ENCODE measurements at places on chromosomes 3 and 15.

DNA sequence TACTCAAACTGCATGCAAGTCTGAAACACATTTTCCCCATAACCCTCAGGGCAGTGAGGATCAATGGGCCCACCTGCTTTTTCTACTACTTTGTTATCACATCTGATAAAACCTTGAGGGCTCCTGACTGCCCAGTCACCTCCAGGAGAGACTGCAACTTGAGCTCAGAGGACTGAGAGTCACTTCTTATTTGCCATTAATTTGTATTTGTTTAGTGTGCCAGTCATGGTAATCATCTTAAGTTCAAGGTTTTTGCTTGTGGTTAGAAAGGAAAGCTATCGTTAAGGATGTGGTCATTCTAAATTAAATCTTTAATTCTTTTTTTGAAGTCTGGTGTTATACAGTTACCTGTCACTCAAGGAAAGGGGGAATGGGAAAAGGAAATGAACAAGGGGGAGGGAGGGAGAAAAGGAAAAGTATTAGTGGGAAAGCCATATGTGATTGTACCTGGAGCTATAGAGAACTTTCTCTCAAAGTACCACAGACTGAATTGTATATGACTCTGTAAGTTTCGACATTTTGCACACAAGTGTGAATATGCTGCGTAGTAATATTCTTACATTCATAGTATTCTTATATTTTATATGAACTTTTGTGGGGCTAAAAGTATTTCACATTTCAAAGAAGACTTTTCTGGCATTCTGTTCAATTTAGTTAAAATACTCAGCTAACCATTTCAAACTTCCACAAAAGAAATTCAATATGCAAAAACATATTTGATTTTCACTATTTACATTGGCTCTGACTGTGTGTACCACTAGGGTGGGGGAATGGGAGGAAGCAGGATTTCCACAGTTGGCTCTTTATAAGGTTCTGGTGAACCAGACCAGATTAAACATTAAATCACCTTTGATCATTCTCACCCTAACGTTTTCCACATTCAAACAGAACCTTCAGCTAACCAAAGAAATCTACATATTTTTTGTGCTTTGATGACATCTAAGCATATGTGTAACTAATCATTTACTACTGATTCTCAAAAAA, 166.5 kb upstream of the ATP11B start:
- DNase-seq = no peak

DNA sequence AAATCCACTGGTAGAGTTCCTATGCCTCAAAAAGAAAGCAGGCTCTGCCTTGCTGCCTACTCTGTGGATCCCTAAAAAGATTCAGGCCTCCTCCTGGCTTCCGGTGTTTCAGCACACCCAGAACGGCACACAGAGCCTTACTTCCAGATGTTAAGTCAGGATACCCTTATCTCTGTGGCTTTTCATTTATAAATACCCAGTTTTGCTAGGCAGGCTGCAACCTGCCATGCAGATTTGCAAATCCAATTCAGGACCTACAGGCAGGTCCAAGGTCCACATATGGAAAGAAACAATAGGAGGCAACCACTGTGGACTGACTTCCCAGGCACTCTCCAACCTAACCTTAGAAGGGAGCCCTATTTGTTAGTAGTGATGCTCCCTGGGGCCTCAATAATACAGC, 30.7 kb downstream of the EFL1 start:
- DNase-seq = no peak

DNA sequence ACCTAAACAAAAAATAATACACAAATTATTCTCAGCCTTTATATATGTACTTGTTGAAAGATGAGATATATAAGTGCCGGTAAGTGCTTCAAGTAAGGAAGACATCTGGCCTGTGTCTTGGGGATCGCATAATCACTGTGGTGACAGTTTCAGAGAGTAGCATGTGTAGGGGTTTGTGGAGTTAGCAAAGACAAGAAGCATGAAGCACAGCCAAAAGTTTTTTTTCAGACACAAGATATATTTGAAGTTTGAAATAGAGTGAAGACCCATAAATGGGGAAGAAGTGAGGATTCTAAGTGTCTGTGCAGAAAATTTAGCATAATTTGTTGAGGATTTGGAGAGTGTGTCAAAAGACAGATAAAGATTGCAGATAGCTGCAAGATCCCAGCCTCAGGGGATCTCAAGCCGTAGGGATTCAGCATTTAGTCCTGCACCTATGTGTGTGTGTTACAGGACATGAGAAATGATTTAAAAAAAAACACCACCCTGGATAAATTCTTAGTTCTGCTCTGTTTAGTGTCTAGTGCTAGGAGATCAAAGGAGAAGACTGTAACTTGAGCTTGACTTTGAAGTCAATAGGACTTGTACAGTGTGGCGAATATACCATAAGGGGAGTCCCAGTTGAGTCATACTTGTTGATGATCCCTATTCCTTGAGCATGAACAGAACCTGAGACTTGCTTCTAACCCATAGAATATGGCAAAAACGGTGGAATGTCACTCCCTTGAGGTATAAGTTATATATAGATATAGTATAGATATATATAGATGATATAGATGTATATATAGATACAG, 123.9 kb upstream of the GRM7 start:
- DNase-seq = no peak

GRCh38 chr3:30465454-30465853, 140.9 kb upstream of the TGFBR2 start:
- no peak for DNase-seq

GRCh38 chr15:49313650-49314049, 109.4 kb upstream of the FGF7 start:
- DNase-seq = no peak

- peak; percentile 8 for DNase-seq
Observed at GRCh38 chr15:77633134-77633912, 611 bp upstream of the LINGO1 start.

- DNase-seq = no peak
Observed at GRCh38 chr3:149128821-149129220, 617 bp upstream of the HPS3 start.

DNA sequence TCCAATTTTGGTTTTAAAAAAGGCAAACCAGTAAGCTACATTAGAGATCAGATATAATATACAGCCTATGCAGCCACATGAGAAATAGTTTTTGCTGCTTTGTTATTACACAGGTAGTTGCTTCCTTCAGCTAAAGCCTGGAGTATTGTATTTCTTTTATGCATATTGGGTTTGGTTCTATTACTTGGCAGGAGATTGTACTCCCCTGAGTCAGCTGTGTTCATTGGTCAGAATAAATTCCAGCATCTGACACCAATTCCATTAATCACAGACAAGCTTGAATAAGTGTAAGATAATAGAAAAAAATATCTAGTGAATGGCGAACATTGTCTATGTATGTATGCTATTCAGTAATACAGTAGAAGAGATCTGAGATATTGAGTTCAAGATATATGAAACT, 26.1 kb upstream of the ZCWPW2 start:
- no peak for DNase-seq

- no peak for DNase-seq
Observed at GRCh38 chr15:38843736-38844590, 279.3 kb upstream of the RASGRP1 start.

GRCh38 chr3:20488151-20488550, 302.1 kb upstream of the SGO1 start:
- no peak for DNase-seq

GRCh38 chr3:125061170-125061569, 5.4 kb upstream of the HEG1 start:
- DNase-seq = no peak

- DNase-seq = no peak
Observed at GRCh38 chr3:117218641-117219048, 509.1 kb downstream of the TUSC7 start.

GRCh38 chr3:94063496-94064119, 747 bp downstream of the NSUN3 start:
- no peak for DNase-seq

DNA sequence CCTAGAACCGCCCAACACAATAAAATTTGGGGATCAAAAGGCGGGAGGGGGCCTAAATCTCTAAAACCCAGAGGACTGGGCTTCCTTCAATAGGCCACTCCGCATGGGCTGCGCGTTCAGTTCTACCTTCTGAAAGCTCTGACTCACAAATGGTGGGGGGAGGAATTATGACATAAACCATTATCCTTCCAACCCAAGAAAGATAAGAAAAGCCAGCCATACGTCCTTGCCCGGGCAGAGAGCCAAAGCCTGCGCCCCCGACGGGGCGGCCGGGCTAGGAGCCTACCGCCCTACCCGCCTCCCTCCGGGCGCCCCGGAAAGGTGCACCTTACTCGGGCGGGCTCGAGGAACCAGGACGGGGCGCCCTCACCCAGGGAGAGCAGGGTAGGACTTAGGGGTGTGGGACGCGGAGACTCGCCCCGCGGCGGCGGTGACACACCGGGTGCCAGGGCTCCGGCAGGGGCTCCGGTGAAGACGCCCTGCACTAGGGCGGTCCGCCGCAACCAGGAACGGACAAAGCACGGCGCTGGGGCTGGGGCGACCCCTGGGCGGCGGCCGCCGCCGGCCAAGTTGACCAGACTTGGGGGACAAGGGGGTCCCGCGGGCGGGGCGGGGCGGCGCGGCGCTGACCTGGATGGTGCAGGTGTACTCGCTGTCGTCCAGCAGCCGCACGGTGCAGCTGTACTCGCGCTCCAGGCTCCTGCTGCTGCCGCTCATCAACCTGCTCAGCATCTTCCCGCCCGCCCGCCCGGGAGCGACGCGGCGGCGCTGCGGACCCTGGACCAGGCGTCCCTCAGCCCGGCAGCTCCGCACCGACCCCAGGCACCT, 534 bp downstream of the FRMD5 start:
- no peak for DNase-seq

- no peak for DNase-seq
Observed at GRCh38 chr3:13143381-13144004, 70.3 kb upstream of the IQSEC1 start.

GRCh38 chr3:44883999-44884431, 9.6 kb downstream of the TGM4 start:
- DNase-seq = no peak

- DNase-seq = no peak
Observed at GRCh38 chr15:79160211-79160610, 69.6 kb upstream of the RASGRF1 start.

DNA sequence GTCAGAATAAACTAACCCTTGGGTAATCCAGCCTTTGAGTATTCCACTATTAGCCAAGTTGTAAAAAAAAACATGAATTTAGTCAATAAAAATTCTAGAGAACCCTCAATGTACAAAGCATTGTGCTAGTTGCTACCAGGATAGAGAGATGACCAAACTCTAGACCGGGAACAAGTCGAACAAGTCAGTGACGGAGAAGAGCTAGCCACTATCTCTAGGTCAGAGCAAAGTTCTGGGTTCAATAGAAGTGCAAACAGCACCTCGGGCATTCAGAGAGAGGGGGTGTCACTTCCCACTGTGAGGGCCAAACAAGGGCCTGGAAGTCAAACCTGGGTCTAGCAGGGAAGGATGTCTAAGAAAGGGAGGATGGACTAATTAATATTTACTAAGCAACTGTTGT, 2.3 kb upstream of the ADCY5 start:
- no peak for DNase-seq

GRCh38 chr3:95120921-95121320, 1058.1 kb downstream of the NSUN3 start:
- no peak for DNase-seq

- peak; percentile 47 for DNase-seq
Observed at GRCh38 chr3:73143821-73144237, 82.4 kb downstream of the EBLN2 start.

- no peak for DNase-seq
Observed at GRCh38 chr15:65762914-65763787, 28.9 kb downstream of the DENND4A start.

DNA sequence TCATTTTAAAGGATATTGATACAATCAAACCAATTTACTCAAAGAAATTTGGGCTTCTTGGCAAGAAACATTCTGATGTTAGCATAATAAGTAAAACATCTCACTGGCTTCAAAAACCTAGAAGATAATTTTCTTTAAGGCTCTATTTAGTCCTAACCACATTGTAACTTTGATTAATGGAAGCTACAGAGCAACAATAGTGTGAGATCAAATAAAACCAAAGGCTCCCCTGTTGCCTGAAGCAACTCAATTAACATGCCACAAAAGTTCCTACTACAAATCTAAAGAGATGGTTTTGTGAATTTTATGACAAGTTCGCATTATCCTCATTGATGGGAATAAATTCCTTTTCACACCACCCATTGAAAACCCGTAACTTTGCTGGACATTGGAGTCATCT, 5.9 kb downstream of the DPH6 start:
- DNase-seq = no peak

- no peak for DNase-seq
Observed at GRCh38 chr3:105731686-105732085, 137.1 kb downstream of the CBLB start.

GRCh38 chr3:84265768-84266167, 693.0 kb upstream of the CADM2 start:
- DNase-seq = no peak

- DNase-seq = no peak
Observed at GRCh38 chr3:32366638-32367397, 24.8 kb upstream of the CMTM7 start.

GRCh38 chr3:185112186-185112585, 40.7 kb downstream of the C3orf70 start:
- DNase-seq = no peak

DNA sequence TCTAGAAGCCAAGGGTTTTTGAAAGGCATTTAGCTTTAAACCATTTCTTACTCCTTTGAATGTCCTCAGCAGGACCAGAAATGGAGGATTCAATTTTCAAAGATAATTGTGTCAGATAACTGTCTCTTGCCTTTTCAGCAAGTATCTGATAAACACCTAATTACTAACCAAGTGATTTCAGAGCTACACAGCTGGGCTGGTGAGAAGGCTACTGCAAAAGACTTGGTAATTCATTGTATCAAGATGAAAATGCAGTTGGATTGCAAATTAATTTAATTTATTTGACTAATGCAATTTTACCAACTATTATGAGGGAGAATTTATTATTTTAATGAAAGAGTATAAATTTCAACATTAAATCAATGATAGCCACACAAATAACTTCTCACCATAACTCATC, 165.4 kb downstream of the ROBO1 start:
- DNase-seq = no peak

GRCh38 chr3:134377896-134378295, 3.6 kb upstream of the AMOTL2 start:
- DNase-seq = no peak

- no peak for DNase-seq
Observed at GRCh38 chr3:13708301-13708700, 159.4 kb downstream of the FBLN2 start.

- DNase-seq = no peak
Observed at GRCh38 chr3:134652886-134653630, 2.2 kb upstream of the KY start.

DNA sequence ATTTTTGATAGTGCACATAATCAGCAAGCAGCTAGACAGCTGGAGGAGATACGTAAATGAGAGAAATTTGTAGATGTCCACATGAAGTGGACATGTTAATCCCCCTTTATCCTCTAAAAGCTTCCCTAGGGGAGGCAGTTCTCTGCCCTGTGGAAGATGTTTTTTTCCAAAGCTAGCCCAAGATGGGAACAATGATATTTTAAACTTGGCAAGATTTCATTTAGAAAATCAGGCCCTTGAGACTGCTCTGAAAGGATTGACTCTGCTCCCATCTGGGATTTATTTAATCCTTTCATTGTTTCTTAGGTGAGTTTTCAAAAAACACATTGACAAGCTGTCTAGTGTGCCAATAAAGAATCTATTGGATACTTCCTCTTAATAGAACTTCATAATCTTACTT, 92.0 kb downstream of the SYNPR start:
- DNase-seq = no peak

GRCh38 chr15:48384616-48385015, 53.4 kb downstream of the DUT start:
- no peak for DNase-seq
